Stimulated activated CD4-positive, alpha-beta T cell treated with anti-CD3 and anti-CD28 coated beads, Interleukin-4, amount 100 ng/mL, for 1 hour (primary cell): ENCODE measurements at places on chromosomes 6 and 20.

GRCh38 chr20:2385026-2385425, 4.3 kb downstream of the TGM6 start:
- DNase-seq, result no peak

- no peak for DNase-seq
Measured at GRCh38 chr6:166693880-166694279, 66.8 kb upstream of the RPS6KA2 start.

- no peak for DNase-seq
Measured at GRCh38 chr20:38202982-38203293, 37.9 kb upstream of the TGM2 start.

DNA sequence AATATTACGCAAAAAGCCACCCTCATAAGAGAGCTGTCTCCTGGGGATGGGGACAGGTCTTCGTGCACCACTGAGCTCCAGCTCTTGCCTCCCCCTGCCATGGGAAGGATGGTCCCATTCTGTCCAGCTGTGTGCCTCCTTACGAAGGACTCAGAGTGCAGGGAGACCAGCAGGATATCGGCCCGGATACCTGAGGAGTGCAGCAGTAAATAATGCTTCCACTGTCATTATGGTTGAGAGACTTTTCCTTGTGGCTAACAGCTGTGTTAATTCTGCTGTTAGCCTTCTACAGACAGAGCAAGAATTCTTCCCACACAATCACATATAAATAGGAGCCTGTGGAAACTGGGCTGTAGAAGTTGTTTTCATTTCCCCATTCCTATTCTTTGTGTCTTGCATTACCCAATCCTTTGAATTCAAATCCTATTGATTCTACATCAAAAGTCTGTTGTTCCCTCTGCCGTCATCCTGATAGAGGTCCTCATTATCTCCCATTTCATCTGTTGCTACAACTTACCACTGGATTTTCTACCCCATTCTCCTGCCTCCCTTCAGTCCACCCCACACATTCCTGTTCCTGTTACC, 364.6 kb upstream of the SOX4 start:
- no peak for DNase-seq

DNA sequence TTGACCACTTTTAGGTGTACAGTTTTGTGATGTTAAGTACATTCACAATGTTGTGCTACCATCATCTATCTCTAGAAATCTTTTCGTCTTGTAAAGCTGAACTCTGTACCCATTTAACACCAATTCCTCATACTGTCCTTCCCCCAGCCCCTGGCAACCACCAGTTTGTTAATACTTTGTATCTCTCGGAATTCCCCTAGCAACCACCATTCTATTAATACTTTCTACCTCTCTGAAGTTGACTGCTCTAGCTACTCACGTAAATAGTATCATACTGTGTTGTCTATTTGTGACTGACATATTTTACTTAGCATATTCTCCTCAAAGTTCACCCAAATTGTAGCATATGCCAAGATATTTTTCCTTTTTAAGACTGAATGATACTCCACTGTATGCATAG, 82.3 kb upstream of the CLDN20 start:
- no peak for DNase-seq
